Activated CD4-positive, alpha-beta T cell treated with anti-CD3 and anti-CD28 coated beads, Interleukin-2, amount 10 ng/mL, durations not matched to agents 7 days and 5 days (primary cell): ENCODE measurements at places on chromosomes 3 and 15.

- H3K4me1 ChIP-seq, result peaks cover 7% of the 10 kb centered on the region
- H3K36me3 ChIP-seq, result no peaks in the 10 kb centered on the region
- no peak overlapping the region for H3K4me3 ChIP-seq
- H3K27me3 ChIP-seq, result no peaks in the 10 kb centered on the region
- H3K27ac ChIP-seq, result no peak overlapping the region
Observed at GRCh38 chr3:115156046-115156654, 9.1 kb upstream of the ZBTB20 start.

- H3K27me3 ChIP-seq, result no peaks in the 10 kb centered on the region
- no peaks in the 10 kb centered on the region for H3K4me1 ChIP-seq
- DNase-seq, result no peak
- H3K4me3 ChIP-seq, result no peak overlapping the region
- no peaks in the 10 kb centered on the region for H3K36me3 ChIP-seq
Observed at GRCh38 chr3:175869404-175869803, 1010.3 kb downstream of the NAALADL2 start.

- peaks cover 39% of the 10 kb centered on the region for H3K27me3 ChIP-seq
- DNase-seq, result no peak
- H3K36me3 ChIP-seq, result no peaks in the 10 kb centered on the region
- H3K4me3 ChIP-seq, result no peak overlapping the region
Observed at GRCh38 chr3:127819656-127820055, 2.7 kb downstream of the MGLL start.

- no peaks in the 10 kb centered on the region for H3K4me1 ChIP-seq
- DNase-seq, result no peak
- H3K27ac ChIP-seq, result no peak overlapping the region
- H3K27me3 ChIP-seq, result no peaks in the 10 kb centered on the region
Observed at GRCh38 chr15:55907797-55908196, 85.6 kb downstream of the NEDD4 start.

DNA sequence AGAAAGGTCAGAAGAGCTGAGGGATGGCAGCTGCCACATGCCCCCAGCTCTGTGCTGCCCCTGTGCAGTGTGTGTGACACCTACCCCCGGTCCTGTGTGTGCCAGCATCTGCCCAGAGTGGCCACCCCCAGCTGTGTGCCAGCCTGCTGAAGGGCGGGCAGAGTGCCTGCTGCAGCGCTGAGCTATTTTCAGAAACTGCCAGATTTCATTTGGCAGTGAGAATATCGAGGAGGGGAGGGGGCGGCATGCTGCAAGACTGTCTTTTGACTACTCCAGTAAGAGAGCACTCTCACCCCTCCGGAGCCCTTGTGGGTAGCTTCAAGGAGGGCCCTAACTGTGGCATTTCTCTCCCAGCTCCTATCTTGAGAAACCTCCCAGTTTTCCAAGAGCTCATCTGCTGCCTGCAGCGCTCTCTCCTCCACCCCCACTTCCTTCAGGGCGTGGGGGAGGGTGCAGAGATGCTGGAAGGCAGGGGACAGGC is 25.2 kb upstream of the DOCK3 start:
- H3K4me3 ChIP-seq, result no peak overlapping the region
- peaks cover 16% of the 10 kb centered on the region for H3K4me1 ChIP-seq
- H3K27ac ChIP-seq, result no peak overlapping the region
- no peak for DNase-seq
- H3K27me3 ChIP-seq, result no peaks in the 10 kb centered on the region
- H3K36me3 ChIP-seq, result peaks cover 19% of the 10 kb centered on the region

- no peaks in the 10 kb centered on the region for H3K36me3 ChIP-seq
- no peaks in the 10 kb centered on the region for H3K4me1 ChIP-seq
- H3K27me3 ChIP-seq, result peaks cover 70% of the 10 kb centered on the region
- no peak overlapping the region for H3K27ac ChIP-seq
Observed at GRCh38 chr3:134302674-134303073, 52.0 kb upstream of the RYK start.

DNA sequence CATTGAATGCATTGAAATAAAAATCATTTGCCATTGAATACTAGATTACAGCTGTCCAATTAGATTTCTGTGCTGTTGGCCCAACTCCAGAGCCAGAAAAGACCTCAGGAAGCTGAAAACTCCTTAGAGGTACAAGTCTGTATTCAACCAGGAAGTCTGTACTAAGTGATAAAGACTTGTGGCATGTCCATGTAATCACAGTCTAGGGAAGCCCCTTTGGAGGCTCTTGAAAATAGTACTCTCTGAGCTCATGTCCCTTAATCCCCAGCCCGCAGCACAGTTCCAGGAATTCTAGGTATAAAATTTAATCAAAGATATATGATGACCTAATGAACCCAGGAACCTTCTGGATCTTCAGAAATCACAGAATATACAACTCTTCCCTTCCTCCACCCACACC is 279.4 kb downstream of the RSL24D1 start:
- no peak overlapping the region for H3K4me3 ChIP-seq
- no peaks in the 10 kb centered on the region for H3K27me3 ChIP-seq
- no peak overlapping the region for H3K27ac ChIP-seq
- H3K36me3 ChIP-seq, result no peaks in the 10 kb centered on the region
- no peaks in the 10 kb centered on the region for H3K4me1 ChIP-seq

DNA sequence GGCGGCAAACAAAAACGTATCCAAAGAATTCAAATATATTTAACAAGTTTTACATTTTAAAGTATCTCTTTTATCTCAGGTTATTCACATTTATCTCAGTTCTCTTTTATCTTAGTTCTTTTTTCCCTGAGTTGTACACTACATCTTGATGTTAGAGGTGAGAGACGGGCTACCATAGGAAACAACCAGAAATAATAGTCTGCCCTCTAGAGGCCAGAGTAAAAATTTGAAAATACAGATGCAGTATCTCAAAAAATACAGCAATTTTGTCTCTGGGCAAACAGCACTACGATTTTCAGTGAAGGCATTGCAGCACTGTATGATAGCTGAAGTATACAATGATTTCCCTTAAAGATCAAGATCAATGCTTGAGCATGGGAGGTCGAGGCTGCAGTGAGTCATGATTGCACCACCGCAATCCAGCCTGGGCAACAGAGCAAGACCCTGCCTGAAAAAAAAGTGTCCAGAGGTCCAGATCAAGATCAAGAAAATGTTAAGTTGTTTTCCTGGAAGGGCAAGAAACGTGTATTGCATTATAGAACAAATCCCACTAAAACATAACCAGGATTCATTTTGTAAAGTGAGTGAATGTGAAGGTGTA is 82.6 kb upstream of the ATP11B start:
- H3K27me3 ChIP-seq, result peaks cover 6% of the 10 kb centered on the region
- no peak overlapping the region for H3K4me3 ChIP-seq
- DNase-seq, result no peak
- no peaks in the 10 kb centered on the region for H3K36me3 ChIP-seq

DNA sequence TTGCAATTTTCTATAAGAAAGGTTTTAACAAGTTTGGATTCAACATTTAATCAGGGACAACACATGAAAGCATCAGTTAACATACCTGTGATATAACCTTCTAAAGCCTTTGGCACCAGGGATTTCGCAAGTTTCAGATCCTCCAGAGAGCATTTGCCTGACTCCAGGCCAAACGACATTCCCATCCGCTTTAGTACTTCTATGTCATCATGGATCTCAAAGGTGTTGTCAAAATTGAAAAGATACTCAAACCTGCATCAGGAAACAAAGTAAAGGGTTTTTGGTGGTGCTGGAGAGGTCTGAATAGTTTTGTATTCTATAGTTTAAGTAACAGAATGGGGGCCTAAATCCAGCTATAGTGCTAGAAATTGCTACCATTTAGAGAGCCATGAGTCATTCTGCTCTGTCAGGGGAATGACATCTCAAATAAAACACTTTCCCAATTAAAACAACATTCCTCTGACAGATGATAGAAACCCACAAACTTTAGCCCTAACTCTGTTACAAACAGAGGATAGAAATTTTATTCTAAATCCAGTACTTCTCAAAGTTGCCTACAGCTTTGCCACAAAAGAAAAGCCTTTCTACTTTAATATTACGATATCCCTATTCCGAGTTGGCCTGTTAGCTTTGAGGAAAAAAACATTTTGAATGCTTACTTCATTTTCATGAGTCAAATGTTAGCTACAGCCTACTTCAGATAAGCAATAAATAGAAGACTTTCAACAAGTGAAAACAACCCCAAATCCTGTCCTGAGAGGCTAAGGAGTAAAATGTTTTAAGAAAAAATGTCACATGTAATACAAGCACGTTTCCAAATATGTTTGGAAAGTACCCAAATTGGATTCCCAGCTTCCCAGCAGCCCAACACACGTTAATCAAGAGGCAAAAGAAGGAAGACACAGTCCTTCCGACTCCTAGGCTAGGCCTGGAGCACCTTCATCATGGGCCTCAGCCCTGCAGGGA is 83.4 kb downstream of the ATP1B3 start:
- DNase-seq, result no peak
- H3K36me3 ChIP-seq, result no peaks in the 10 kb centered on the region
- H3K27me3 ChIP-seq, result no peaks in the 10 kb centered on the region
- no peak overlapping the region for H3K4me3 ChIP-seq
- H3K27ac ChIP-seq, result no peak overlapping the region

DNA sequence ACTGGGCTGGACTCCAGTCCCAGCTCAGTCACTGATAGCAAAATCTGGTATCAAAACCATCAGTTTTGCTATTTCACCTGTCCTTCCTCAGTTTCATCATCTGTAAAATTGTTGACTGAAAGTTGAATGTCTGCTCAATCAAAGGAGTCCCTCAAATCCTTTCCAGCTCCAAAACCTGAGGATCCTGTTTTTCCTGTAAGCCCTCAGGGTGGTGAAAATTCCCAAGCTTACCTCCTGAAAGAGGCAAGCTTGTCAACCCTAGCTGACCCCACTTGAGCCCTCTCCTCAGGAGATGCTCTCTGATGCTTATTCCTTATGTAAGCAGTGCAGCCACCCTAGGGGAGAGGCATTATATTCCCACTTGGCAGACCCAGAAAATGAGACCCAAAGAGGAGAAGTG is 82.6 kb downstream of the HMG20A start:
- no peak overlapping the region for H3K27ac ChIP-seq
- H3K4me3 ChIP-seq, result no peak overlapping the region
- no peaks in the 10 kb centered on the region for H3K27me3 ChIP-seq
- DNase-seq, result no peak
- H3K36me3 ChIP-seq, result no peaks in the 10 kb centered on the region

DNA sequence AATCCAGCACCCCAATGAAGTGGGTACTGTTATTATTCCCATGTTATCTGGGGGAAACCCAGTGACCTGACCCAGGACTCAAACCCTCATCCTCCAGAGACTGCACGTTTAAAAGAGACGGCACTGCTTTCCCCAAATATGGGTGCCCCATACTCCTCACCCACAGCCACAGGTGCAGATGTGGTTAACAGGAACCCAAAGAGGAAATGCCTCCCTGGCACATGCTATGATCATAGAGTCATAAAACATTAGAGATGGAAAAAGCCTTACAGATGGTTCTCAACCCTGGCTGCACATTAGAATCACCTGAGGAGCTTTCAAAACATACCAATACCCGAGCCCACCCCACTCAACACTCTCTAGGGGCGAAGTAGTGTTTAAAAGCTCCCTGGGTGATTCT is 111.5 kb downstream of the SEMA5B start:
- peak; percentile 24 for DNase-seq
- H3K36me3 ChIP-seq, result no peaks in the 10 kb centered on the region
- no peak overlapping the region for H3K27ac ChIP-seq
- H3K4me1 ChIP-seq, result peaks cover 12% of the 10 kb centered on the region

DNA sequence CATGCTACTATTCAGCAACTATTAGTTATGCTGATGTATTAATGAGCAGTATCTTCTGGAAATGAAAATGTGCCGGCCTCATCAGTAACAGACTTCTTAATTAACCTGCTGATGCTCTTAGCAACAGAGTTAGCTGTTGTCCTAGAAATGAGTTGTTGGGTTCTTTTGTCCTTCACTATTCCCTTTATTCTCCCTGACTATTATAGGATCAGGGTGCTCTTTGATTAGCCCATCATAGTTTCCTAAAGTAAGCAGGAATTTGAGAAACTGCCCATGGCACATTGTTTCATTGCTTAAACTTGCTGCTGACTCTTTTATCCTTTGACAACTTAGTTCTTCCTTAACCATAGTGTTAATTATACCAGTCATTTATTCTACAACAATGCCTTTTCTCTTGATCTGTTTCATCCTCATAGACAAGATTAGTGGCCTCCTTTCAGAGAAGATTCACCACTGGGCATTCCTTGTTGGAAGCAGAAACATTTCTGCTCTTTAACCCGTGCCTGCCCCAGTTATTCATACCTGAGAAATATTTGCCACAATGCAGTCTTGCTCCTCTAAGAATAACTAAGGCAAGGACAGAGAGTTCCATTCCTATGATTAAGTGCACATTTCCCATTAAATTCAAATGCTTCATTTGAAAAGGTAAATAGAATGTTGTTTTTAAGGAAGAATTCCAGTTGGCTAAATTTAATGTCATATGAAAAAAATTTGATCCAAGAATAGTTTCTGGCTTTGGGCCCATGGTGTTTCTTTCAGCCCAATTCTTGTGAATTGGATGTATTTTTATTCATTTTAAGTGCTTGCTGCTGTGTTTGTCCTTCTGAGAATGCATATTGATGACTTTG is 573.3 kb upstream of the TBL1XR1 start:
- H3K36me3 ChIP-seq, result peaks cover 7% of the 10 kb centered on the region
- H3K27ac ChIP-seq, result no peak overlapping the region
- H3K4me3 ChIP-seq, result no peak overlapping the region
- H3K27me3 ChIP-seq, result no peaks in the 10 kb centered on the region

GRCh38 chr15:69931156-69931555 is 166.6 kb downstream of the TLE3 start:
- no peak for DNase-seq
- peaks cover 24% of the 10 kb centered on the region for H3K27me3 ChIP-seq
- H3K36me3 ChIP-seq, result peaks cover 6% of the 10 kb centered on the region
- H3K4me1 ChIP-seq, result no peaks in the 10 kb centered on the region

DNA sequence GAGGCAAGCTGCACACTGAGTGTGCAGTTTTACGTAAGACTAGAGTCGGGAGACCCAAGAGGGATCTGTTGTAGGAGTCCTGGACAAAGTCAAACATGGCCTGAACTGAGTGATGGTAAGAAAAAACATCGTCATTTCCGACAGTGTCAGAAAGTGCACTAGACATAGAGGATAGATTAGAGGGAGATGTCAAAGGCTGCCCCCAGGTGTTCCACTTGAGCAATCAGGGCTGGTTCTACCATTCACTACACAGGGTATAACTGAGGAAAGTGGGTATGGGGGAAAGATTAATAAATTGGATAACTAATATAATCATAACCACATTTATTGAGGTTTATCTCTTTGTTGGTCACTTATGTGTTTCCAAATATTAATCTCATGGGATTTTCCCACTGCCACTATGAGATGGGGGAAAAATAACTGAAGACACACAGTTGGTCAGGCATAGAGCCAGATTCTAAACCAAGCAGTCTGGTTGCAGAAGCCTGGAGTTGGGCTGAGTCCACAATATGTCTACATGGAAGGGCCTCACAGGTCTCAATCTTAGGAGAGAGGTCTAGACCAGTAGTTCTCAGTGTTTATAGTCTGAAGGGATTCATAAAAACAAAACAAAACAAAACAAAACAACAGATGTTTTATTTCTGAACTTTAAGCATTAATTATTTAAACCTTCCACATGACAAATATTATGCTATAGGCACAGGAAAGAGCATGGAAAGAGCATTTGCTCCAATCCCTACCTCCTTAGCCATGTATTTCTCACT is 766.5 kb downstream of the NTRK3 start:
- H3K27me3 ChIP-seq, result no peaks in the 10 kb centered on the region
- H3K36me3 ChIP-seq, result no peaks in the 10 kb centered on the region
